ENCODE measurements at places on chromosomes 13 and 19.
A peak's percentile ranks its signal among the peaks of the same experiment; 100 is the strongest.

GRCh38 chr13:45468635-45469034, 3.9 kb downstream of the COG3 start:
- DNase-seq = no peak

DNA sequence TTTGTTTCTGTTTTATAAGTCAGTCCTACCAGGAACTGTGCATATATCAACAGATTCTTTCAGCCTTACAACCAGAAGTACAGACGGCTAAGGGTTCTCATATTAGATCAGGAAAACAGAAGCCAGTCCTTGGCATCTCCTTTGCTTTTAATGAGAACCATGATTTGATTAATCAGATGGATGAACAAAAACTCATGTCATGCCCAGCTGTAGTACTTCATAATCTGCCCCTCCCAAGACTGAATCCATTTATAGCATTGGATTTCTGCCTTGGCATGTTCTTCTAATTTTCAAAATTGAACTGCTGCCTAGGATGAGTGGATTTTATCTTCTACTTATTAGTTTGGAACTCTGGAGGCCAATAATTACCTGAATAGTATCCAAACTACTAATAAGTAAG, 617.2 kb downstream of the SLITRK5 start:
- no peak for DNase-seq

DNA sequence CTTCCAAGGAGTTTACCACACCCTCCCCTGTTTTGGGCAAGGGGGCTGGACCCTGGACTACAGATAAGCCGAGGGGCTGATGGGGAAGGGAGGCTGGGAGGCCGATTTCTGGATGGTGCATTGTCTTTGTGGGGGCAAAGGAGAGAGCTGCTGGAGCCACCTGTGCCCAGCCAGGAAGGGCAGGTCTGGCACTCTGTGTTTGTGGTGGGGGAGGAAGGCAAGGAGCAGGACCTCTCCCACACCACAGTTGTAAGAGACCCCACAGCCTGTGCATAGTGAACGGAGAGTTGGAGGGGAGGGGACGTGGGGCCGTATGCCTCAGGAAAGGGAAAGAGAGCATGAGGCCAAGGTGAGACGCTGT, 16.0 kb upstream of the PRR19 start:
- no peak for DNase-seq

DNA sequence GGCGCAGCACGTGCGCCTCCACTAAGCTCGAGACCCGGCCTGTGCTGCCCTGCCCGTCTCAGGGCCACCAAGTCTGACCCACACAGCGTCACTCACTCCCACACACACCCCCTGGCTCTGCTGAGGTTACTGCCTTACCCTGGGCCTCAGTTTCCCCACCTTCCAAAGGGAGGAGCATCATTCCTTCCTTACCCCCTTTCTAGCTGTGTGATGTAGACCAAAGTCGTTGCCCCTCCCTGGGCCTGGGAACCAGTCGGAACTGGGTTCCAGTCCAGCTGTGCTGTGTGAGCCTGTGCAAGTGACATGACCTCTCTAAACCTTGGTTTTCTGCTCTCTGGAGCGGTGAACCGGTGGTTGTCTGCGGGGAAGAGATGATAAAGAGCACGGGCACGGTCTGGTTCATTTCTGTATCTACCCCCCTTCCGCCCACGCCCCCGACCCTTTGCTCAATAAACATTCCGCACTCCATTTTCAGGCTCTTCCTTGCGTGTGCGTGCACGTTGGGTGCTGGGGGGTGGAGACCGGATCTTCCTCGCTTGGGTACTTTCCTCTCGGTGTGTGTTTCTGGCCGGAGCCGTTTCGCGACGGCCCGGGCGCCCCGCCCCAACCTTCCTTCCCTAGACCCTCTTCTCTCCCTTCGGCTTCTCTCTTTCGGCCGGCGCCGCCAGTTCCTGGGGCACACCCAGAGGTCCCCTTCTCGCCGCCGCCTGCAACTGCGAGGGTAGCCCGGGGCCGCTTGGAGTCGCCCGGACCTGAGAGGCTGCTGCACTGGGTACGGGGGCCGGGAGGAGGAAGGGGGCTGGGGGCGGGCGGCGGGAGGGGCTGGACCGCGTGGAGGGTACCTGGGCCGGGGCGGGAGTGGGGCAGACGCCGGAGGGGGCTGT, at the start of gene ZNF581:
Gene ZNF581 (plus strand): TSS at position 647 of the 884 bp plus-strand sequence. CDS start 923 bp downstream, outside the sequence.
- peak; percentile 75 for DNase-seq

- no peak for DNase-seq
Observed at GRCh38 chr19:3409346-3410064, 43.1 kb downstream of the NFIC start.

DNA sequence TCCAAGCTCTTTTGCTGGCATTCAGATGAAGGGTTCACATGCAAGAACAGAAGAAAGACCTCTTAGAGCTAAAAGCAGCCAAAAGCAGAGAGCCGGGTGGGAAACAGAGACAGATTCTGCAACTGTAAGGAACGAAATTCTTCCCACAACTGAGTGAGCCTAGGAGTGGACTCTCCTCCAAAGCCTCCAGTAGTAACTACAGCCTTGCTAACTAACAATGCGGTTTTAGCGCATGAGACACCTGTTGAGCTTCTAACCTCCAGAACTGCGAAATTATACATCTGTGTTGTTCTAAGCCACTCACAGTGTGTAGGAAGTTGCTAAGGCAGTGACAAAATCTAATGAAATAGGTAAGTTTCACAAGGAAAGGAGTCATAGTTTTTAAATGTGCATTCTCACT, 98.1 kb upstream of the SLITRK1 start:
- no peak for DNase-seq

GRCh38 chr13:98575904-98576199, 1.1 kb downstream of the STK24 start:
- DNase-seq = no peak

DNA sequence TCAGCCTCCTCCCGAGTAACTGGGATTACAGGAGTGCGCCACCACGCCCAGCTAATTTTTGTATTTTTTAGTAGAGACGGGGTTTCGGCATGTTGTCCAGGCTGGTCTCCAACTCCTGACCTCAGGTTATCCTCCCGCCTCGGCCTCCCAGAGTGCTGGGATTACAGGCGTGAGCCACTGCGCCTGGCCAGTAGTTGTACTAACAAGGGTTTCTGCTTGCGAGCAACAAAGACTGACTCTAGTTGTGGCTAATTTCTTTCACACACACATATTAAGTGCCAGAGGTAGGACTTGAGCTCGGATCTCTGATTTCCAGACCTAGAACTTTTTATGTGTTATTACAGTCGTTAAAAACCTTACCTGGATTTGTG, 635 bp upstream of the PCCA start:
- no peak for DNase-seq

DNA sequence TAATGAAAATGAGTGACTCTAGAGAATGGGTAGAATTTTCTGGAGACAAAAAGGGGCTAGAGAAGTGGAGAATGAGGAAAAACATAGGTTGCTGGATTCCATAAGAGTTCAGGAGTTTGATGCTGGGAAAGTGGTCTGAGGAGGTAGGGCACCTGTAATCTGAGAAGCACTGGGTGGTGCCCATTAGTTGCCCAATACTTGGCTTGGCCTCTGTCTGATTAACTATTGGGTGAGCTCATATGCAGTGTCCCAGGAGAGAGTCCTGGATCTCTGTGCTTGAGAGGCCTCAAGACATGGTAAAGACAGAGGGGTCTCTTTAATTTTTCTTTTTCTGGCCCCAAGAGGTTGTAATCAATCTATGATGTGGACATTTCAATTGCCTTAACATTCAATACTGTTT, 390.1 kb downstream of the TDRD3 start:
- DNase-seq = no peak

- no peak for DNase-seq
Observed at GRCh38 chr13:46618694-46619254, 65.8 kb downstream of the LRCH1 start.

GRCh38 chr13:32214071-32214470, 101.1 kb downstream of the ZAR1L start:
- no peak for DNase-seq

- DNase-seq = no peak
Observed at GRCh38 chr19:28164214-28164613, 1048.7 kb downstream of the UQCRFS1 start.

- no peak for DNase-seq
Observed at GRCh38 chr13:103568314-103568713, 502.1 kb upstream of the SLC10A2 start.

DNA sequence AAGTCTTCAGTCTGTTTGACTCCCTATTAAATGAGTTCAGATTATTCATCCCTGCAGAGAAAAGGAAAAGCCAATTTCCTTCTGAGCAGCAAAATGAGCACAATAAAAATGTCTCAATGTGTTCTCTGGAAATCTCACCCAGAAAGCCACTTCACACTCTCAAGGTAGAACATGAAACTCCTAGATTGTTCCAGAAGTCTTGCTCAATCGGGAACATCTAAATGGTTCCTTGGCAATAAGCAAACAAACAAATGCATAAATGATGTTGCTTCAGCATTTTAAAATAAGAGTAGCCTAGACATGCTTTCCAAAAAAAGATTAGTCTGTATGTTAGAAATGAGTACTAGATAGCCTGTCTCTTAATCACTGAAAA, 59.7 kb upstream of the TNFRSF19 start:
- no peak for DNase-seq

- DNase-seq = no peak
Observed at GRCh38 chr13:47707414-47707813, 293.7 kb downstream of the SUCLA2 start.

DNA sequence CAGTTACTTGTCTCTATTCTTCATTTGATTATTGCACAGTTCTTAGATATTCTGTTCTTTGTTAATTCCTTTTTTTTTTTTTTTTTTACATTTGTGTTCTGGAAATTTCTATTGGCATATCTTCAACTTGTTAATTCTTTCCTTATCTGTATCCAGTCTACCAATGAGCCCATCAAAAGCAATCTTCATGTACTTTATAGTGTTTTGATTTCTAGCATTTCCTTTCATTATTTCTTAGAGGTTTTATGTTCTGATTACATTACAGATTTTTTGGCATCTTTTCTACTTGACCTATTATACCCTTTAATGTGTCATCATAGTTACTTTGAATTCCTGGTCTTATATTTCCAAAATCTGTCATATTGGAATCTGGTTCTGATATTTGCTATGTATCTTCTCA, 2194.8 kb downstream of the PCDH9 start:
- DNase-seq = no peak
